IMR-90 (cell line): ENCODE measurements at places on chromosomes 7 and 10. TPM values are rescaled to one million over a fixed set of nuclear protein-coding genes. Genes with fewer than 3 reads are reported as not detected.
A peak's percentile ranks its signal among the peaks of the same experiment; 100 is the strongest.

The EPO gene
- not detected in 2 replicates for total RNA-seq

The SNX10 gene
- total RNA-seq = not detected in 2 replicates

The ADCYAP1R1 gene
- total RNA-seq = not detected in 2 replicates

The TMEM229A gene
- total RNA-seq = not detected in 2 replicates

The KCP gene
- total RNA-seq = not detected in 2 replicates

The DHX32 gene
- total RNA-seq = 27.8 and 35.0 TPM in 2 replicates

DNA sequence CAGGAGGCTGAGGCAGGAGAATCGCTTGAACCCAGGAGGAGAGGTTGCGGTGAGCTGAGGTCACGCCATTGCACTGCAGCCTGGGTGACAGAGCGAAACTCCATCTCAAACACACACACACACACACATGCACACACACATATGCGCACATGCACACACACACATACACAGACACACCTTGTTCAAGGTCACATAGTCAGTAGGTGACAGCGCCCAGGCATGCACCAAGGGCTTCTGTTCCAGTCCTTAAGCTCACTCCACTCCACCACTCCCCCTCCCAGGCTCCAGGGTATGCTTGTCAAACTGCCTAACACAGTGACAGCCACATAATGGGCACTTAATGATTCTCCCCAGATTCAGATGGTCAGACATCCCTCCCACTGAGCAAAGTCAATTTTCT, 37.0 kb downstream of the KCNMA1 start:
- no peak for DNase-seq

DNA sequence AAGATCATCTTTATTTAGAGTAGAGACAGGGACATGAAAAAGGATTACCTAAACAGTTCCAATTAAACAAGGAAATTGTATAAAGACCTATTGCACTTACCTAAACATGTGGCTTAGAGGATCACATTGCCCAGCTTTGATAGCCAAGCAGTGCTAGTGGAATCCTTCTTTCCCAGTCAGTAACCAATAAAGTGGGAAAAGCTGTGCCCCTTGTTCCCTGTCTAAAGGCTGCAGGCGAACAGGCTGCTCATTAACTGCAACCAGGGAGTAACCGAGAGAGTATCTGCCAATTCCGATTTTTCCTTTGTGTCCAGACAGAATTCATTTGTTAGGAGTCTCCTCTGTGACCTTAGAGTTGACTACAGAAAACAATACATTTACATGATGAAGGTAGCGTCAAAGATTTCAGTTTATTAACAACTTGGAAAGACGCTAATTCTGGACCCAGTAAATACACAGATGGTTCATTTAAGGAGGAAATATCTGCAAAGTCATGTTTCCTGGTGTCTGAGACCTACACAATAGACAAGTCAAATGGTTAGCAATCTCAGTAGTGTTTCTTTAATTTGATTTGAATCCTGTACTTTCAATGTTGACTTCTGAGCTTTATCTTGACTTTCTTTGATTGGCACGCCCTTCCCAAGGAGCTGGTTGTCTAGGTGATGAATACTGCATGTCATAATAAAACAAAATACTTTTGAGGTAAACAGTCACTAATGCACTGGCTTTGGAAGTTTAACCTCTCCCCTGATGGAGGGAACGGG, 57.3 kb upstream of the MET start:
- no peak for DNase-seq

DNA sequence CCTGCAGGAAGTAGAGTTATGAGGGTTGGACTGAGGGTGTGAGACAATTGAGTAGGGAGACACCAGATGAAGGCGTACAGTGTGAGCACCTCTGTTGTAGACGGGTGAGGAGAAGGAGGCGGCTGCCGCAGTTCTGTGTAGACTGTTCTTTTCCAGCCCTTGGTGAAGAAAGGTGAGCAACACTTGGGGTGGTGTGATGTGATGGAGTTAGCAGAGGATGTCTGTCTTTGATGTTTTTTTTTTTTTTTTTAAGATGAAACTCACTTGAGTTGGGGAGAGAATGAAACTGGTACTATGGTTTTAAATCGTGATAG, 42.8 kb upstream of the RNF216 start:
- DNase-seq = no peak

- DNase-seq = no peak
Observed at GRCh38 chr7:20477067-20477466, 138.4 kb upstream of the ABCB5 start.

- no peak for DNase-seq
Observed at GRCh38 chr7:3280946-3281656, 20.0 kb upstream of the SDK1 start.

GRCh38 chr10:133067149-133068105, 20.3 kb upstream of the ADGRA1 start:
- no peak for DNase-seq

DNA sequence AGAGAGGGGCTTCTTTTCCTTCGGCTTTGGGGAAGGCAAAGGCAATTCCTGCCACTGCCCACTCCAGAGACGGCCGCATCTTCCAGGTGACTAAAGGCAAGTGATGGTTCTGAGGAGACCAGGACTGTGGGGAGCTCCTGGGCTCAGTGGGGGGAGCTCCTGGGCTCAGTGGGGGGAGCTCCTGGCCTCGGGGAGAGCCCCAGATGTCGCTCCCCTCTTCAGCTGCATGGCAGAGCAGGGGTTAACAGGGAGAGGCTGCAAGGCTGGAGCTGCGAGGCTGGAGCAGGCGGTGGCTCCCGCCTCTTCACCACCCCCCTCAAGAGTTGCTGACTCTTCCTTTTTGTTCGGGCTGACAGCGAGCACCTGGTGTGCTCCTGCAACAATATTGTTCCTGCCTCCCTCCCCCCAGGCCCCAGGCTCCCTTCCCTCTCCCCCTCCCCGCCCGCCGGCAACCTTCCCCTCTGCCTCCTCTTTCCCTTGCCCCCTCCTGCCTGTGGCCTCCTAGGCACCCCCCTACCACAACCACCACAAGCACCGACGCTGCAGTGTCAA, 56.3 kb upstream of the LBX1 start:
- no peak for DNase-seq

GRCh38 chr7:135853499-135853898, 104.9 kb upstream of the FAM180A start:
- DNase-seq = no peak

GRCh38 chr7:35415411-35415822, 161.5 kb upstream of the TBX20 start:
- no peak for DNase-seq

DNA sequence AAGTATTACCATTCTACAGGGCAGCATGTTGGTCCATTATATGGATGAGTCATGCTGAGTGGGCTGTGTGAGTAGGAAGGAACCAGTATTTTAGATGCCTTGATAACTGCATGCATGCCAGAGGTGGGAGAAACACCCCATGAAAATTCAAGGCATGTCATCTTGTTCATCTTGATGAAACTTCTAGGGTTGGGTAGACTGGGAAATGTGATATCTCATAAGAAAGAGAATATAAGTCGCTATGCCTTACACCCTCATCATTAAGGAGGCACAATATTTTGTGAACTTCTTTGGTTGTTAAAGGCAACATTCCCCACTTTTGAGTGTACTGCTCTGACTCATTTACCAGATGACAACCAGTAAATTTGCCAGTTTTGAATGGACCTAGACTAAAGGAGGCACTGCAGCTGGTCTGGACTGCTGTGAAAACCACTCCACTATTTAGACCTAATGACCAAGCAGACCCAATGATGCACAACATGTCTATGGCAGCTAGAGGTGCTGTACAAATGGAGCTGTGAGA, 48.0 kb downstream of the ZNF365 start:
- peak; percentile 90 for DNase-seq
